Activated naive CD4-positive, alpha-beta T cell treated with anti-CD3 and anti-CD28 coated beads, Interleukin-2, amount 50 U/mL, for 16 hours (primary cell): ENCODE measurements at places on chromosomes 13 and 19.

GRCh38 chr19:10968527-10969135 lies 7.8 kb downstream of the SMARCA4 start:
- no peak for DNase-seq

DNA sequence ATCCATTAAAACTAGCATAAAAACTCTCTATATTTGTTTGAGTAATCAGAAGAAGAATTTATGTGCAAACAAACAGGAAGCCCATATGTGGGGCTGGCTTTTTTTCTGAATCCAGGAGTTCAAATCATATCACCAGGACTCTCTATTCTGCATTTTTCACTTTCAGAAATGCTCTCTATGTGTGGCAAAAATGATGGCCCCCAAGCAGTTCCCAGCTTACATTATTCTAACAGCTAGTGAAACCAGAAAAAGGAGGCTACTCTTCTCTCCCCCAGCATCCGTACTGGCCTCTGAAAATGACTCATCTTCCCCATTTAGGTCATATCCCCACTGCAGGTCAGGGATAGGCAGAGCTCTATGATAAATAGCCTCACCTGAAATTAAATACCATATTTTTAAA lies 20.4 kb downstream of the RBM26 start:
- no peak for DNase-seq

- DNase-seq, result no peak
Measured at GRCh38 chr19:46374536-46375475, 27.9 kb downstream of the PPP5C start.

GRCh38 chr19:7622933-7623685 lies 6.2 kb downstream of the XAB2 start:
- DNase-seq, result no peak

DNA sequence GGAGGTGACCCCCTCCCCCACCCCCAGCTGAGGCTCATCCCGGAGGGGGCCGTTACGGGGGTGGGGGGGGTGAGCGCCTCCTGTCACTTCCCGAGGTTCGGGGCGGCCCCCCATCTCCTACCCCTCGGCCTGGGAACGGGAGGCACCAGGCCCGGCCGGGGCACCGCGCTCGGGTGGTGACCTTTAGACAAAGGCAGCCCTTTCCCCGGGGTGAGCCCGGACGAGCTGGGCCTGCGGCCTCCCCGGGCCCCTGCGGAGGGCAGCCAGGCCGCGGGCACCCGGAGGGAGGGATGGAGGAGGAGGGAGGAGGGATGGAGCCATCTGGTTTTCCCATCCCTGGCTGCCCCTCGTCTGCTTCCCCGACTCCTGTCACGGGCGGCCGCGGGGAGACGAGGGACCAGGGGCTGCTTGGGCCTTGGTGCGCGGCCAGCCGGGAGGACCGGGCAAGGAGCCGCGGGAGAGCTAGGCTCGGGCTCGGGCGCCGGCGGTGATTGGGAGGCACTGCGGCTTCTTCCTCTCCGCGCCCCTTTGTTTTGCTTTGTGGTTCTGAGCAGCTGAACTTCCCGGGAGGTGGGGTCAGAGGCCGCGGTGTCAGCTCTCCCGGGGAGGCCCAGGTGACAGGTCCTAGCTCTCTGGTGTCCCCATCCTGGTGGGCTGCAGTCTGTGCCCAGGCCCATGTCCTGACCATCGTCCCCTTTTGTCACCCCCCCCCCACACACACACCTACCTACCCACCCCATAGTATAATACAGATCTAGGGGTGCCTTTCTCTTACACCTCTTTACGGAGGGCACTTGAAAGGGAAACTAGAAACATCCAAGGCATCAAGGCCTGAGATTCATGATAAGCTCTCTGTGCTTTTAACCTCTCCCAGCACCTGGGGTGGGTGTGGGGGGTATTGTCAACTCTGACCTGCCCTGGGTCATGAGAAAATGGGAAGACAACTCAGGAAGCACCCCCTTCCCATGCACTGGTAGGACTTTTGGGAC lies 1.3 kb downstream of the BICRA start:
- DNase-seq, result peak; percentile 44

DNA sequence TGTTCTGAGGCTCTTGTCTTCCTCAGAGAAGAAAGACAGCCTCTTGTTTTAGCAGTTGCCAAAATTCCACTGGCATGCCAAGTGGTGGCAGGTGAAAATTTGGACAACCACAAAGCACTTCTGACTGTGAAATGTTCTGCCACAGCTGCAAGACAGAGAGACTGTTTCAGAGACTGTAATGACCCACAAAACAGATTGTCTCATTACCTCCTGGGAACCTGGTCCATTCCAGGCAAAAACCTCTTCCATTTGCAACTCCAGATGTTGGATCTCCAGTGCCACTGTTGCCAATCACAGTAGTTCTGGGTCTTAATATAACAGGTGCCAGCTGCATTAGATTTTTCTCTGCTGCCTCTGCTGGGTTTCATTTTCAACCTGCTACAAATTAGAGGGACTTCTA lies 911.5 kb downstream of the UQCRFS1 start:
- no peak for DNase-seq
